T-cell (primary cell): ENCODE measurements at places on chromosomes 16 and 17.

- DNase-seq: no peak
Observed at GRCh38 chr17:78419970-78420815, 41.7 kb downstream of the PGS1 start.

GRCh38 chr16:85924675-85925074 lies 25.7 kb downstream of the IRF8 start:
- DNase-seq: no peak

- DNase-seq: no peak
Observed at GRCh38 chr17:64155129-64155528, 25.2 kb upstream of the ERN1 start.

DNA sequence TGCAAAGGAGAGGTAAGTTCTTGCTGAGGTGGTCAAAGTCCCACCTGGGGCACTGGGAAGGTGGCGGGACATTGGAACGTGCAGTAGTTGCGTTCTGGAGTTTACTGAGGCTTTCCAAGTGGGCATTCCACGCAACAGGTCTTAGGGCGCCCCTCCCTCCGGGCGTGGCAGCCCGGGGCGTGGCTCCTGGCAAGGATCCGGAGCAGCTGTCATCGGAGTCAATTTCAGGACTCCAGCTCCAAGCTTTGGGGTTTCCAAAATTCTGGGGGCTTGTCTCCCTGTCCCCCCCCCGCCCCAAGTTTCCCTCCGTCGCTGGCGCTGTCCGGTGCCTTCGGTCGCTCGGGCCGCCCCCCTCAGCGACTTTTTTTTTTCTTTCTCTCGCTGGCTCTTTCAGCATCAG lies 43.1 kb upstream of the AMZ2 start:
- DNase-seq: no peak

- no peak for DNase-seq
Observed at GRCh38 chr16:30700971-30701370, 2.0 kb downstream of the SRCAP start.

DNA sequence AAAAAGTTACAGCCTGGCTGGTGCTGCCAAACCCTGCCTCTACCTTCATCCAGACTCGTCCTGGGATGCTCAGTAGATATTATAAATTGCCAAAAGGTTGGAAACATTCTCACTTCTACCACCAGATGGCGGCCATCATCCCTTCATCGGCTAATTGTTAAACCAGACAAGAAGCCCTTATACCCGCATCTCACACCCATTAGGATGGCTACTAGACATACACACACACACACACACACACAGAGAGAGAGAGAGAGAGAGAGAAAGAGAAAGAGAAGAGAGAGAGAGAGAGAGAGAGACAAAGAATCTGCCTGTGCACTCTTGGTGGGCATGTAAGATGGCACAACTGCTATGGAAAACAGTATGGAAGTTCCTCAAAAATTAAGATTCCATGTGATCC lies 15.0 kb upstream of the SCIMP start:
- DNase-seq: peak; percentile 46

GRCh38 chr17:80428796-80429195 lies 13.8 kb downstream of the ENDOV start:
- DNase-seq: no peak

- no peak for DNase-seq
Observed at GRCh38 chr17:38800237-38800760, 943 bp upstream of the PIP4K2B start.

DNA sequence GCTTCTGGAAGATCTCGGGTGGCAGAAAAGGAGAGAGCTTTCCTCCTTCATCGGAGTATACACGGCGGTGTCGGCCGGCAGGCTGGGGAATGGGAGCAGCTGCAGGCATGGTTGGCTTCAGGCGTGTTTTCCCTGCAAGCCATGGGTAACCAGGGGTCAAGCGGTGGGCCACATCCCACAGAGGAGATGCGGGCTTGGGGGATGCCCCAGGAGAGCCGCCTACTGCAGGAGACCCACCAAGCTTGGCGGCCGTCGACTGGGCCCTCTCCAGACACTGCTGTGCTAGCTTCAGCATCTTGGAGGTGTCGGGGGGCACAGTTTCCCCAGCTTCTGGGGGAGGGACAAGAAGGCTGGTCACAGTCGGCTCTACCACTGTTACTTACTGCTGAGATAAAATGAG lies 4.2 kb downstream of the VPS9D1 start:
- no peak for DNase-seq

GRCh38 chr17:66508896-66509844 lies 206.8 kb downstream of the PRKCA start:
- DNase-seq: no peak

DNA sequence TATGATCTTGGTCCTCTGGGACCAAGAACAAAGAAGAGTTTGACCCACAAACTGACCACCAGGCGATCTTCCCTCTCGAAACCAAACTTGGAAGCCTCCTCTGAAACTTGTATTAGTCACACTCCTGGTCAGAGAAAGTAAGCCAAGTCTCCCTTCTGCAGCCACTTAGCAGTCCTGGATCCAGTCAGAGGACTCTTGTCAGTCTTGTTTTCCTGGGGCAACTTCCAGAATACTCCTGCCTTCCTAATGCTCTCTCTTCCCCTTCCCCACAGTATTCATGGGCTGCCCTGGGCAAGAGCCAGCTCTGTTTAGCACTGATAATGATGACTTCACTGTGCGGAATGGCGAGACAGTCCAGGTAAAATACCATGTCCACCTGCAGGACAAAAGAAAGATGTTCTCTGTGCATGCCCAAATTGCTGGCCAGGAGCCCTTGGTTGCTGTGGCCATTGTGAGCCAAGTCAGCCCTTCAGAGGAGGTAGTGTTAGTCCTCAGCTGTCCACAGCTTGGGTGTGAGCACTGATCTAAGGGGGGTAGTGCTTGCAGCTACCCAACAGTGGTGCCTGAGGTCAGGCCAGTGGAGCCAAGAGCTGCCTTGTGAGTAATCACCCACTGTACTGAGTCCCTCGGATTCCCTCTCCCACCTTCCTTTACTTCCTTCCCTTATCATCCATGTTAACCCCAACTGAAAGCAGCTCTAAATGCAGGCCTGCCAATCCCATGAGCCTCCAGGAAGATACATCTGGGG lies 31.2 kb downstream of the CDH3 start:
- DNase-seq: no peak

DNA sequence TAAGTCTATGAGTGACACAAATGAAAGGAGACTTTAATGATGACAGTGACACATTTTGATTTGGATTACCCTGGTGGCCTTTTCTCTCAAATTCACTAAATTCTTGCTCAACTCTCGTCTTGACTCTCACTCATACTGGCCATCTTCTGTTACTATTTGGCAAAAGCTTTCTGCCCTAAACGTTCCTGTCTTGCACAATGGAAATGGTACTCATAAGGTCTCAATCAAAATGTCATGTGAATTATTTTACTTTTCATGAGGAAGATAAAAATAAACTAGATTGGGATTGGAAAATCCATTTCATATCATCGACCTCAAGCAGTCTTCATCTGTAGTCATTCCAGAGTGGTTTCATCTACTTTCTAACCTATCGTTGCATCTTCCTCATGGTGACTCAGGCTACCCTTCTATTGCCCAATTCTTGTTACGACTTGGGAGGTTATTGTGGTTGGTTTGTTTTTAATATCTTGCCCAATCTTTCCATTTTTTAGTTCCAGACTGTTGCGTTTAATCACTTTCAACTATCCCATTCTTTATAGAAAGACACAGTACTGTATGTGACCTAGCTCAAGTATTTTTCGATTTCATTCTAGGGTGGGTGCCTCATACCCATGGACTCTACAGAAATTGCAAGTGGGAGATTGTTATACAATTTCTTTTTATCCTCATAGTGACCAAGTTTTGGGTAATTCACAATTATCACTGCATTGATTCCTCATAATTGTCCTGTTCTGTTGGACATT lies 317.2 kb upstream of the KCNJ16 start:
- no peak for DNase-seq

DNA sequence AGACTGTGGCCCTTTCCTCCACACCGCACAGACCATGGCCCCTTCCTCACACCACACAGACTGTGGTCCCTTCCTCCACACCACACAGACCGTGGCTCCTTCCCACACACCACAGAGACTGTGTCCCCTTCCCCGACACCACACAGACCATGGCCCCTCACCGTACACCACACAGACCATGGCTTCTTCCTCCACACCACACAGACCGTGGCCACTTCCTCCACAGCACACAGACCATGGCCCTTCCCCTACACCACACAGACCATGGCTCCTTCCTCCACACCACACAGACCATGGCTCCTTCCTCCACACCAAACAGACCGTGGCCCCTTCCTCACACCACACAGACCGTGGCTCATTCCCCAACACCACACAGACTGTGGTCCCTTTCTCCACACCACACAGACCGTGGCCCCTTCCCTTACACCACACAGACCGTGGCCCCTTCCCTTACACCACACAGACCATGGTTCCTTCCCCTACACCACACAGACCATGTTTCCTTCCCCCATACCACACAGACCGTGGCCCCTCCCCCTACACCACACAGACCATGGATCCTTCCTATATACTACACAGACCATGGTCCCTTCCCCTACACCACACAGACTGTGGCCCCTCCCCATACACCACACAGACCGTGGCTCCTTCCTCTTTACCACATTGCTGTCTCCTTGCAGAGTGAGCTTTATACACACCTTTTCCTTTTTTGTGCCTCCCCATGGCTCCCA lies 297.5 kb upstream of the FOXF1 start:
- DNase-seq: no peak

- no peak for DNase-seq
Observed at GRCh38 chr17:309361-309888, 43.2 kb downstream of the RPH3AL start.

DNA sequence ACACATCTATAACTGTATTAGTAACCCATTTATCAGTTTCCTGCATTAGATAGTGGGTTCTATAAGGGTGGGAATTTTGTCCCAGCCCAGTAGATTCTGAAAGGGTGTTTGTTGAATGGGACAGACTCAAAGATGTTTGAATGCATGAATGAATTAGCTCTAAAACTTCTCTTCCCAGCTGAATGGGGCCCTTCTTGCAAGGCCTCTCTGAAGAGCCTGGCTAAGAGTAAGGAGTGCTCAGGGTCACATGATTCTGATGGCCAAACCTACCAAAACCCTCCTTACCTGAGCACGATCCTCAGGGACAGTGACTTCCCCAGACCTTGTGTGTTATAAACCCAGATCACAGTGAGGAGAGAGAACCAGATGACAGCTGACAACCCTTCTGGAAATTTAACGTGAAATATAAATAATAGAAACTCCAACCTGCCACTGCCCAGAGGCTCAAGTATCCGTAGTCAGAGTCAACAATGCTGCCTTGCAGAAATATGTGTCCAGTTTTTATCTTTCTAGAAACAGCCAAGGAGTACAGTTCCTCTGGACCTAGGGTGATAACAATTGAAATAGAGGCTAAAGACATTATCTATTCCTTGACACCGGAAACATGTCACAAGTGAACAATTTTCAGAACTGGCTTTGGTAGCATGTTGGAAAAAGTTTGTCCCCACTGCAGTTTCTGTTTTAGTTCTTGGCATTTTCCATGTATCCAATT lies 268.9 kb upstream of the MAF start:
- no peak for DNase-seq

- DNase-seq: no peak
Observed at GRCh38 chr16:83727018-83727417, 80.8 kb upstream of the HSBP1 start.

DNA sequence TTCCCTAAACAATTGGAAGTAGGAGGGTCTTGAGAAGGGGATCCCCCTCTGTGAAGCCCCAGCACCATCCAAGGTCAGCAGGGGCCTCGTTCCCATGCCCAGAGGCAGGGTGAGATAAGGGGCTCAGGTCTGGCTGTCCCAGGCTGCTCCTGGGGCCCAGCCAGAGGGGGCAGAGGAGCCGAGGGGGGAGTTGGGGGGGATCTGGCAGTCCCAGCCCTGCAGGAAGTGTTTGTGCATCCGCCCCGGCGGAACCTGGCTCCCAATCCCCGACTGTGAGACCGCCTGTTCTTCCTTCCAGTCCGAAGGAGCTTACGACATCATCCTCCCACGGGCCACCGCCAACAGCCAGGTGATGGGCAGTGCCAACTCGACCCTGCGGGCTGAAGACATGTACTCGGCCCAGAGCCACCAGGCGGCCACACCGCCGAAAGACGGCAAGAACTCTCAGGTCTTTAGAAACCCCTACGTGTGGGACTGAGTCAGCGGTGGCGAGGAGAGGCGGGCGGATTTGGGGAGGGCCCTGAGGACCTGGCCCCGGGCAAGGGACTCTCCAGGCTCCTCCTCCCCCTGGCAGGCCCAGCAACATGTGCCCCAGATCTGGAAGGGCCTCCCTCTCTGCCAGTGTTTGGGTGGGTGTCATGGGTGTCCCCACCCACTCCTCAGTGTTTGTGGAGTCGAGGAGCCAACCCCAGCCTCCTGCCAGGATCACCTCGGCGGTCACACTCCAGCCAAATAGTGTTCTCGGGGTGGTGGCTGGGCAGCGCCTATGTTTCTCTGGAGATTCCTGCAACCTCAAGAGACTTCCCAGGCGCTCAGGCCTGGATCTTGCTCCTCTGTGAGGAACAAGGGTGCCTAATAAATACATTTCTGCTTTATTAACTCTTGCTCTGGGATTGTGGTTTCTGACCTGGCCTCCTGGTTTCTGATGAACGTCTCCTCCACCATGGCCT lies 14.9 kb downstream of the GPRC5C start:
- DNase-seq: no peak
